Muscle of arm (tissue), 14 donors: ENCODE measurements at places on chromosomes 7 and 10. TPM values are rescaled to one million over a fixed set of nuclear protein-coding genes. Genes with fewer than 3 reads are reported as not detected.

The FAM24B gene
- polyA plus RNA-seq: 4.8 TPM

The CDH23 gene
- polyA plus RNA-seq: 3.6 TPM

The EPHA1 gene
- 5.6 TPM for polyA plus RNA-seq

The XRCC2 gene
- 3.3 TPM for polyA plus RNA-seq

The GDF10 gene
- not detected for polyA plus RNA-seq

The CTNNA3 gene
- polyA plus RNA-seq: 13.2 TPM

The GRID2IP gene
- polyA plus RNA-seq: not detected
